ENCODE measurements at places on chromosomes 2 and 18.

- DNase-seq: no peak
Observed at GRCh38 chr2:232350804-232351685, 27.5 kb upstream of the ALPP start.

DNA sequence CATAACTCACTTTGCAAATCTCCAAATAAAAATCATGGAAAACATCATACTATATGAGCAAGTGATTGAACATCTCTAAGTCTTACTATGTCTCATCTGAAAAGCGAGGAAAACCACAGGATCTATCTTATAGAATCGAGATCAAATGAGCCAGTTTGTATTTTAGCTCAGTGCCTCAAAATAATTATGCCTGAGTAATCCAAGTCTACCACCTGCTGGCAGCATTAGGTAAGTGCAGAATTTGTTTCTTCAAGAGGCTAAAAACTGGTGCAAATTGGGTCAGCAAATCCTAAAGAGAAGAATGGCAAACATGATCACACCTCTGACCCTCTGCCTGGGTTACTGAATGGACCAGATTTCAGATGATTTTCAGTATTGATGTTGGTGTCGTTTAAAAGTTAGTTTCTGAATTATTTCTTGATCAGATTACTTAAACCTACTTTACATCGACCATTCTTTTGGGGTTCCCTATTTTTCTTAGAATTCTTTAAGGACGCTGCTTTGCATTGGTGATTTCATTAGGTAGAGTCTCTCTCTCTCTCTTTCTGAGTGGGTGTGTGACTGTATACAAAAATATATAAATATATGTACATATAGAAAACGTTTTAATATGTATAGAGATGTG lies 12.7 kb upstream of the FHOD3 start:
- peak; percentile 82 for DNase-seq

DNA sequence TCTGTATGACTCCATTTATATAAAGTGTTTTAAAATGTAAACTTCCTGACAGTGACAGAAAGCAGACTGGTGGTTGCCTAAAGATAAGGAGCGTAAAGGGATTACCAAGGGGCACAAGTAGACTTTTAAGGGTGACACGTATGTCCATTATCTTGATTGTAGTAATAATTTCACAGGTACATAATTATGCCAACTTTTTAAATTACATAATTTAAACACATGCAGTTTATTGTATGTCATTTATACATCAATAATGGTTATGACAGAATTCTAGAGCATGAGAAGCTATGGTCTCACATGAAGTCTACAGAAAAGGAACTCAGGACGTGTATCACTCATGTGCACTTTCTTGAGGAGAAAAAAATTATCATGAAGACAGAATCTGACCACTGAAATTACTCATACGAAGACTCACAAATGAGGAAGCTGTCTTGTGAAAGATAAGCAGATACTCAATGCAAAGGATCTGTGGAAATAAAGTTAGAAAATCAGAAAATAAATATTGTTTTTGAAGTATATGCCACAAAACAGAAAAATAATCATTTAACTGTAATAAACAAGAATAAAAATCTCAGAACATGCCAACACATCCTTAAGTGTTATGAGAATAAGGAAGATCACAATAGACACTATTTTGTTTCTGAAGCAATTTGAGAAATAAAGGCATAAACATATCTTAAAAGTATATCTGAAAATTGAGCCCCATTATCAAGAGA lies 84.4 kb downstream of the TMEM131 start:
- DNase-seq: peak; percentile 92

- peak; percentile 62 for DNase-seq
Observed at GRCh38 chr2:28678944-28679343, 72.7 kb upstream of the PPP1CB start.

DNA sequence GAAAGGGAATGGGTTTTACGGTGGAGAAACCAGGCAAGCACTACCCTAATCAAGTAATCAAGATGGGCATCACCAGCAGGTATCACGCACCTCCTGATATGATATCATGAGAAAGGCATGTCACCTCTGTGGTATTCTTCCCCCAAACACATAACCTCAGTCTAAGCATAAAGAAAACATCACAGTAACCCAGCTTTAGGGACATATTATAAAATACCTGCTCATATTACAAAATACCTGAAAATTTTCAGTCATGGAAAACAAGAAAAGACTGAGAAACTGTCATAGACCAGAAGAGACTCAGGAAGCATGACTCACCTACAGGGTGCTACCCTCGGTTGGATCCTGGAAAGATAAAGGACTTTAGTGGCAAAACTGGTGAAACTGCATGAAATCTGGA lies 30.5 kb downstream of the GCKR start:
- DNase-seq: no peak

DNA sequence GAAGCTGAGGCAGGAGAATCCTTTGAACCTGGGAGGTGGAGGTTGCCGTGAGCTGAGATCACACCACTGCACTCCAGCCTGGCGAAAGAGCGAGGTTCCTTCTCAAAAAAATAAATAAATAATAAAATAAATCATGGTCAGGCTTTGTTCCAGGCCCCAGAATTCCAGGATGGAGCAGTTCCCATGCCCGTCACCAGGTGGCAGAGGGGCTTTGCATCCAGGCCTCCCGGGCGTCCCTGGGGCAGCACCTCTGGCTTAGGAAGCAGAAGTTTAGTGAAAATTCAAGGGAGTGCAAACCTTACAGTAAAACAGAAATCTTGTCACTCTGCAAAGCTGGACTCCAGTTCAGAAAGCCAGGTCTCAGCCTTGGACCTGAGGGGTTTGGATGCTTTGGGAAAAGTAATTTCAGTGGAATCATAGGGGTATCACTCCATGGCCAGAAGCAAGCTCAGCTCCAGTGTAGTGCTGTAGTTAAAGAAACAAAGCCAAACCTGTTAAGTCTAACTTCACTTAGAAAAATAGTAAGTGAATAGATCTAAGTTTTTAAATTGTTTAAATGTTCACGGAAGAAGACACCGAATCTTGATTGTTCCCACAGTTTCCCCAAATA lies 512.7 kb downstream of the CMPK2 start:
- peak; percentile 22 for DNase-seq

DNA sequence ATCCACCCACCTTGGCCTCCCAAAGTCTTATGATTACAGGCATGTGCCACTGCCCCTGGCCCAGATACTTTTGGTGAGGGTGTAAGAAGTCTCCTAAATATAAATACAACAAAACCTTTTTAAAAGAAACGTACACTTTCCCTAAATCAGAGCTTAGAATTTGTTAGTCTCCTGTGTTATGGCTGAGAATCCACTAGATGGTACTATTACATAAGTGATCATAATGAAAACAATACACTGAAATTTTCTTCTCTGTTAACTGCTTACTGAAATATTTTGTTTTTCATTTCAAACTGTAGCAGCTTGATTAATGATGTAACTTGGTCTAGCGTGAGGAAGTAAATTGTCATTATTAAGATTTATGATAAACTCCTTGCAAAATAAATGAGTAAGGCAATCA lies 74.8 kb upstream of the FAM98A start:
- no peak for DNase-seq

DNA sequence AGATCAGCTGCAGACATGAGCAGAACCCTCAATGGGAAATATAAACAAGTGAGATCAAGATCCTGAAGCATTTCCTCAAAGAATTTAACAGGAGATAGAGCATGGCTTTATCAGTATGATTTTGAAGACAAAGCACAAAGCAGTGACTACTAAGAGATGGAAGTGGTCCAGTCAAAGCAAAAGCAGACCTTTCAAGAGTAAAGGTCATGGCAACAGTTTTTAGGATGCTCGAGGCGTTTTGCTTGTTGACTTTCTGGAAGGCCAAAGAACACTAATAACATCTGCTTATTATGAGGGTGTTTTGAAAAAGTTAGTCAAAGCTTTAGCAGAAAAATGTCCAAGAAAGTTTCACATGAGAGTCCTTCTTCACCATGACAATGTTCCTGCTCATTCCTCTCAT lies 128.5 kb downstream of the KCNE4 start:
- no peak for DNase-seq

- DNase-seq: no peak
Observed at GRCh38 chr18:28837100-28837499, 660.2 kb upstream of the CDH2 start.
